Activated effector memory CD4-positive, alpha-beta T cell treated with Interleukin-2 at 50 U/mL for 16 hours (primary cell): ENCODE measurements at places on chromosomes 2 and 18.

GRCh38 chr2:81872006-81872405 lies 1567.5 kb upstream of the LRRTM1 start:
- no peak for DNase-seq

- DNase-seq: no peak
Observed at GRCh38 chr2:227164763-227165291, 403 bp downstream of the COL4A3 start.

DNA sequence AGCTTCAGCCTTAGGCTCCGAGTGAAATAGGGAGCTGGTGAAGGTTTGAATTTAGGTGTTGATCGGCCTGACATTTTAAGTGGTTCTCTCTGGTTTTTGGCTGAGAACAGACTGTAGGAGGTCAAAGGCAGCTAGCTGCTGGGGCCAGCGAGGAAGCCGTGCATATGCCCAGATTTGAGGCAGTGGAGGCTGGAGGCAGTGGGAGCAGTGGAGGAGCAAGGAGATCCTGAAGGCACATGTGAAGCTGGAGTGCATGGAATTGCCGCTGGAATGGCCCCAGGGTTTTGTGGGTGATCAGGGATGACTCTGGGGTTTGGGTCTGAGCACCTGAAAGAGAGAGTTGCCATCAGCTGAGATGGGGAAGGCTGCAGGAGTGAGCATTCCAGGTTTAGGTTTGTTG lies 25.1 kb downstream of the STEAP3 start:
- no peak for DNase-seq

DNA sequence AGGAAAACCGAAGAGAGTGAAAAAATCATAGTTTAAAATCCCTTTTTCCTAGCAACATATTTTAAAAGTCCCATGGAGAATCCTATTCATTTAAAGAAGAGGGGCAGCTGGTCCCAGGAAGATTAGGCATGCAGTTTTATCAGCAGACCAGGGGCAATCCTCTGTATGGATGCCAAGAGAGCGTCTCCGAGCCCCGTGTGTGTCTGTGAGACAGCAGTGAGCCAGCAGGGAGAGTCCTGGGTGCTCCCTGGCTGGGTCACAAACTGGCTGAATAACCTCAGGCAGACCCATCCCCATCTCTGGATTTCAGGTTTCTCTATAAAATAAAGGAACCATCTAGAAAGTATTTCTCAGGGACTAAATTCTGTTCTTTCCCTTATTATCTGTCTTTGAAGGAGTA lies 128.2 kb upstream of the RIOK3 start:
- no peak for DNase-seq

DNA sequence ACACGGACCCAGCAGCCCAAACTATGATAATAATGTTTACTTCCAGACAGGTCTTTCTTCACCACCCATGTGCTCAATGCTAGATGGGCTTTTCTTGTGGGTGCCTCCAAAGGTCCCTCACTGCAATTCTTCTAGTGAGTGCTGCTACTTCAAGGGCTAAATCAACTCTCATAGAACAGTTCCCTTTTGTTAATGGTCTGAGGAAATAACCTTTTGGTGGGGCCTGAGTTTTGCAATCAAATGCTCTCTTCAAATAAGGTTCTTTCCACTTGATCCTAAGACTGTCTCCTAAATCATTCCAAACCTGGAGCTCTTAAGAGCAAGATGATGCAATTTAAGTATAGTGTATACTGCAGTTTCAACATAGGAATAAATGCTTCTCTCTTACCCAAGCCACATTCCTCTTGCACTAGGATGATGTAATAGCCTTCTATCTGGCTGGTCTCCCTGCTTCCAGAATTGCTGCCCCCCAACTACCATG lies 6.0 kb downstream of the NEMP2 start:
- no peak for DNase-seq
